HuH-7.5 (cell line): ENCODE measurements at places on chromosomes 16 and 17.

DNA sequence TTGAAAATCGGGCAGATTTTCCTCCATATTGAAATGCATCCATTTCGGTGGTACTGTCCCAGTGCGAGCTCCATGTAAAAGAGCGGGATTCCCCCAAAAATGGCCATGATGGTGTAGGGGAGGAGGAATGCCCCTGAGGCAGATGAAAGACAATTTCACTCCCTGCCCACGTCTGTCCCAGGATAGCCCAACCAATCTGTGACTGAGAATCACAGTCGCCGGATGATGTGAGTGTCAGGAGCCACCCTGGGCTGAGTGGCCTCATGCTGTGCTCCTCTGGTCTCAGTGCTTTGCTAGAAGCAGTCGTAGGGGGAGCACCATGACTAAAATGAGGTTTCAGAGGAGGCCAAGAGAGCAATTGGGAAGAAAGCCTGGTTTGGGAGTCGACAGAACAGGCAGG, 16.7 kb downstream of the SLC6A4 start:
- no peak for DNase-seq

GRCh38 chr17:9204637-9205329, 183.5 kb downstream of the NTN1 start:
- DNase-seq: no peak

DNA sequence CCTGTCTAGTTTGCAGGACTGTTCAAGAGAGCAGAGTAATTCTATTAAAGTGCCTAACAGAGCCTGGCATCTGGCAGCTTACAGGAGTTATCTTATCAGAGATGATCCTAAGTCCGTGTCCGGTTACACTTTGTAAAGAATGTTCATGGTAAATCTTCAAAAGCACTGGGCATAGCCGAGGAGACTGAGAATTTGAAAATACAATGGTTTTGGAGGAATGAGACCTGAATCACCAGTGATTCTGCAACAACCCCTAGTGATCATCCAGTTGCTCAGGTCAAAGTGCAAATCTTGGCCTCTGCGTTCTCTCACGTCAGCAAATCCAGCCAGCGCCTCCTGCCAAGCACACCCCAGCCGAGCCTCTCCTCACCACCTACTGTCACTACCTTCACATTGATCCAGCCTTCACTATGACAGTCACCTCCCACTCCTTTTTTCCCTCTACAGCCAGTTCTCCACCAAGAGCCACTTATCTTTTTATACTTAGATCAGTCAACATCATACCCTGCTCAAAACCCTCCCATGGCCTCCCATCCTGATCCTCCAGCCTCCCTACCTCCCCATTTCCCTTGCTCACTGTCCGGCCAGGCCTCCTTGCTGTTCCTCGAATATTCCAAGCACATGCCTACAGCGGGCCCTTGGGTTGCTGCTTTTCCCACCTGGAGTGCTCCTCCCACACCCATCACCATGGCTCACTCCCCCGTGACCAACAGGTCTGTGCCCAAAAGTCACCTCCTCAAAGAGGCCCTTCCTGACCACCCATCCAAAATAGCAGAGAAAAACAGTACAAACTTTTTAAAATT, 57.4 kb upstream of the ERN1 start:
- peak; percentile 27 for DNase-seq

GRCh38 chr17:34370997-34371395, 8.0 kb upstream of the CCL1 start:
- DNase-seq: no peak

- DNase-seq: no peak
These were observed 51.1 kb upstream of the FOXF1 start for GRCh38 chr16:86459266-86459665.

- DNase-seq: no peak
These were observed 13.9 kb upstream of the ZCCHC14 start for GRCh38 chr16:87506423-87507350.

- DNase-seq: peak; percentile 76
These were observed 914 bp downstream of the MAP1LC3B start for GRCh38 chr16:87392821-87393679.

DNA sequence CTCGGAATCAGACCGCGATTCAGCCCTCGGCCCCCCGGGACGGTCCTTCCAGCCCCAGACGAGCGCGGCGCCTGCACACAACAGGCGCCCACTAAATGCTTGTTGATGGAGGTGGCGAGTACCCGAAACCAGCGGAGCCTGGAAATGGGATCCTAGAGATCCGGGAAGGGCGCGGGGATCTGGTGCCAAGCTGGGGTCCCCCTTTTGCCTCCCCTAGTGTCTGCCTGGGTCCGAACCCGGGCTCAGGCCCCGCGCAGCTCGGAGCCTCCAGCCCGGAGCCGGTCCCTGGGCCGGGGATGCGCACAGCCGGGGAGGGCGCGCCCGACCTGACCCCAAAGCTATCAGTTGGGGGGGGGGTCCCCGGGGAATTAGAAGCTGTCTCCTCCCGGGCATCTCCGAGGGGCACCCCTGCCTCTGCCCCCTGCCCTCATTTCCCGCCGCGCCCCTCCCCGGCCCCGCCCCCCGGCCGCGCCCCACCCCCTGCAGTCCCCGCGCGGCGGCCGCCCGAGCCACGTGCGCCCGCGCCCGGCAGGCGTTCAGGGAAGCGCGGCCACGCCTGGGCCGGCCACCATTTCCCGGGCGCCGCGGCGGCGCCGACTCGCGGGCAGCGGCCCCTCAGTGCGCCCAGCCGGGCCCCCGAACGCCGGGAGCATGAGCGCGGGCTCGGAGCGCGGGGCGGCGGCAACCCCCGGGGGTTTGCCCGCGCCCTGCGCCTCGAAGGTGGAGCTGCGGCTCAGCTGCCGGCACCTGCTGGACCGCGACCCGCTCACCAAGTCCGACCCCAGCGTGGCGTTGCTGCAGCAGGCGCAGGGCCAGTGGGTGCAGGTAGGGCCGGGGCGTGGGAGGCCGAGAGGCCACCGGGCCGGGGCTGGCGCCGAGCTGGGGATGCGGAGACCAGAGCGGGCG, at the start of gene CPNE7:
Gene CPNE7, plus strand, starts transcription at position 512 of the 906 bp plus-strand sequence. Its CDS starts 140 bp downstream, at position 652.
- no peak for DNase-seq

- DNase-seq: no peak
These were observed 120.9 kb downstream of the C16orf78 start for GRCh38 chr16:49494474-49494873.

- no peak for DNase-seq
These were observed 45.4 kb downstream of the WSB1 start for GRCh38 chr17:27339198-27339835.

DNA sequence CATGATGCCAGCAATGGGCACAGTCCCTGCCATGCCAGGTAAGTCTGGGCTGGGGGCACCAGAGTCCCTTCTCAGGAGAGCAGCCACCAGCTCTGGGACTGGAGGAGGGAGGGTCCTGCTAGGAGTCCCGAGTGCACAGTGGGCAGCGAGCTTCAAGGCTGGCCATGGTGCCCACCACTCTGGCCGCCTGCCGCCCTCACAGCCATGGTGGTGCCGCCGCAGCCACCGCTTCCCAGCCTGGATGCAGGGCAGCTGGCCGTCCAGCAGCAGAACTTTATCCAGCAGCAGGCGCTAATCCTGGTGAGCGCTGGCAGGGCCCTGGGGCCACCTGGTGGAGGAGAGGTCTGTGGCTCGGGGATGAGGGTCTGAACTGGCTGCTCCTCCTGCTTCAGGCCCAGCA, 17.9 kb upstream of the SMIM5 start:
- DNase-seq: no peak

GRCh38 chr17:40648384-40648968, 858 bp upstream of the SMARCE1 start:
- DNase-seq: peak; percentile 15

- DNase-seq: peak; percentile 32
These were observed 1.4 kb upstream of the SSH2 start for GRCh38 chr17:29931231-29931932.

DNA sequence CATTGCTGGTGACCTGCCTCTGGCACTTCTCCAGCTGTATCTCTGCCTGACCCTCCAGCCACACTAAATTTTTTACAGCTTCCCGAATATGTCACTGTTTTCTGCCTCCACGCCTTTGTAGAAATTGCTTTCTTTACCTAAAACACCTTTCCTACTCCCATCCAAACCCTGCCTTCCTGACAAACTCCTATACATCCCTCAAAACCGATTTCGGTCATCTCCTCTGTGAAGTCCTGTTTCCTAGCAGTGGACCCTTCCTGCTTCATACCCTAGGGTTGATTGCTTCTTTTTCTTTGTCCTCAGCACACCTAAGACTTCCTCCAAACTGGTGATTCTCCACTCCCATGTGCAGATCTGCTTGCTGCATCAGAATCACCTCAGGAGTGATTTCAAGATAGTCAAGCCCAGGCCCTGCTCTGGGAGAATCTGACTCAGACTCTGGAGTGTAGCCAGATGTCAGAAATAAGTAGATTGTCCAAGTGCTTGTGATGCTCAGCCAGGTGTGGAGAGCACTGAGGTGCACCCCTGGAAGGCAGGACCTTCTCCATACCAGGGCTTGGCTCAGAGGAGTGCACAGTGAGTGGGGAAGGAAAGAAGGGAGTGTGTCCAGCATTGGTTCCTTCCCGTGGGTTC, 184.2 kb downstream of the COPRS start:
- DNase-seq: no peak
